ENCODE measurements at places on chromosomes 12 and 14.

GRCh38 chr12:87930033-87930432 lies 99.2 kb downstream of the C12orf50 start:
- peak; percentile 22 for DNase-seq

GRCh38 chr14:90574188-90575131 lies 177.6 kb downstream of the CALM1 start:
- DNase-seq = no peak

GRCh38 chr12:91702843-91703425 lies 442.7 kb downstream of the BTG1 start:
- DNase-seq = no peak

- DNase-seq = peak; percentile 9
Observed at GRCh38 chr14:25833341-25834126, 764.3 kb downstream of the NOVA1 start.

DNA sequence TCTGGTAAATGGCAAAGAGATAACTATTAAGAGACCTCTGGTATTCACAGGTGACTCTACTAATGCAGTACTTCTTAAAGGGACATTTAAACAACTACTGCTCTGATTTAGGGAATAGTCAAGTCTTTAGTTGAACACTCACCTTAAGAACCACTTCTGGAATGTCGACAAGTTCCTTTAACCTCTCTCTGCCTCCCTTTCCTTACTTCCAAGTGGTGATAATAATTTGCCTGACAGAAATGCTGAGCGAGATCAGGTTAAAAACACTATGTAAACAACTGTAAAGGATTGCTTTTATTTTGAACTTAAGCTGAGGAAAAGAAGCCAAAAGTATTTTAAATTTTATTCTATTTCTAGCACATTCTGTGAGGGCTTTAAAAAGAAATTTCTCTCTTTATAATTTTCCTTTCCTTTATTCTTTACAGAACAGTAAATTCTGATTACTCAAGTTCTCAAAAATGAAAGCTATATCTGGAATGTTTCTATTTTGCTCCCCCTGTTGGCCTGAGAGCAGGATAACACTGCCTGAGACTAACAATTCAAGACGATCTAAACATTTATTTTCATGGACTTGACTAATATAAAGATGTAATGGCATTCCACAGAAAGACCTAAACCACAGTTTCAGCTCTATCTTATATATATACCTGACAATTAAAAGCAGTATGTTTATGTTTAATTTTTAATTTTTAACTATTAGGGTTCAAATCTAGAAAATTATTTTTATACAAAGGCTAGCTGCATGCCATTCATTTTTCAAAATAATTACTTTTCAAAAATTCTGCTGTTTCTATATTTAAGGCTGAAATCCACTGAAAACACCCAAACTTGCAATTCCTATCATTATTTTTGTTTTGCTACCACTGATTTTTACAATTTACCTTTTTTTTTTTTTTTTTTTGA lies 29.2 kb downstream of the ZCCHC8 start:
- DNase-seq = peak; percentile 58

GRCh38 chr12:48199774-48200221 lies 3.3 kb downstream of the OR10AD1 start:
- DNase-seq = no peak

- no peak for DNase-seq
Observed at GRCh38 chr12:113515082-113515856, 43.6 kb upstream of the LHX5 start.

DNA sequence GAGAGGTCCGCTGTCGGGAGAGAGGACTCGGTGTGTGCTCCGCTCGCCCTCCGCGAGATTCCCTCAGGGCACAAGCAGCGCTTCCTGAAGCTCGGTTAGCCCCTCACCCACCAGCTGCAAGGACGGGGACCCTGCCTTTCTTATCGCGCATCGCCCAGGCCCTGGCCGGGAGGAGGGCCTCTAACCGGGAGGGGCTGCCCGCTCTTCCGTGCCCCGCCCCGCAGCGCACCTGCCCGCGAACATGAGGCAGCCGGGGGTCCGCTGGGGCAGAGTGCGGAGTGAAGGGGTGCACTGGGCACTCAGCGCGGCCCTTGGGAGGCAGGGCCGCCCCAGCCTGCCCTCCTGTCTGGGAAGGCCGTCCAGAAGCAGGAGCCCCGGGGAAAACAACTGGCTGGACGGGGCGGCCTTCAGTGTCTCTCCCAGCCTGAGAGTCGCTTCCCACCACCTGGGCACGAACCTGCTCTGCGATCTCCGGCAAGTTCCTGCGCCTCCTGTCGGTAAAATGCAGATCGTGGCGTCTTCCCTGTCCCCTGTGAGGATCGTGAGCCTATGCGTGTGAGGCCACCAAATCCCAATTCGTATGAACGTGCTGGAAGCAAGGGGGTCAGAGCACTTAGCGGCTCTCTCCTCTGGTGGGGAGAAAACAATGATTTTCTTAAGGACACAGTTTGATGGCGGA lies 28.0 kb upstream of the ADIPOR2 start:
- no peak for DNase-seq

- no peak for DNase-seq
Observed at GRCh38 chr12:116177017-116177416, 100.5 kb downstream of the MED13L start.

GRCh38 chr12:75650595-75651341 lies 139.4 kb upstream of the KRR1 start:
- DNase-seq = no peak

- no peak for DNase-seq
Observed at GRCh38 chr14:22502007-22502406, 87.0 kb downstream of the DAD1 start.

GRCh38 chr12:85089792-85090191 lies 53.6 kb downstream of the LRRIQ1 start:
- DNase-seq = no peak

- DNase-seq = no peak
Observed at GRCh38 chr12:113436993-113437728, 15.0 kb downstream of the SDSL start.

GRCh38 chr14:23002592-23002991 lies 7.4 kb downstream of the C14orf93 start:
- DNase-seq = no peak

- DNase-seq = no peak
Observed at GRCh38 chr14:89836830-89837469, 117.6 kb downstream of the EFCAB11 start.

GRCh38 chr14:54695196-54695595 lies 128.3 kb downstream of the SAMD4A start:
- no peak for DNase-seq

DNA sequence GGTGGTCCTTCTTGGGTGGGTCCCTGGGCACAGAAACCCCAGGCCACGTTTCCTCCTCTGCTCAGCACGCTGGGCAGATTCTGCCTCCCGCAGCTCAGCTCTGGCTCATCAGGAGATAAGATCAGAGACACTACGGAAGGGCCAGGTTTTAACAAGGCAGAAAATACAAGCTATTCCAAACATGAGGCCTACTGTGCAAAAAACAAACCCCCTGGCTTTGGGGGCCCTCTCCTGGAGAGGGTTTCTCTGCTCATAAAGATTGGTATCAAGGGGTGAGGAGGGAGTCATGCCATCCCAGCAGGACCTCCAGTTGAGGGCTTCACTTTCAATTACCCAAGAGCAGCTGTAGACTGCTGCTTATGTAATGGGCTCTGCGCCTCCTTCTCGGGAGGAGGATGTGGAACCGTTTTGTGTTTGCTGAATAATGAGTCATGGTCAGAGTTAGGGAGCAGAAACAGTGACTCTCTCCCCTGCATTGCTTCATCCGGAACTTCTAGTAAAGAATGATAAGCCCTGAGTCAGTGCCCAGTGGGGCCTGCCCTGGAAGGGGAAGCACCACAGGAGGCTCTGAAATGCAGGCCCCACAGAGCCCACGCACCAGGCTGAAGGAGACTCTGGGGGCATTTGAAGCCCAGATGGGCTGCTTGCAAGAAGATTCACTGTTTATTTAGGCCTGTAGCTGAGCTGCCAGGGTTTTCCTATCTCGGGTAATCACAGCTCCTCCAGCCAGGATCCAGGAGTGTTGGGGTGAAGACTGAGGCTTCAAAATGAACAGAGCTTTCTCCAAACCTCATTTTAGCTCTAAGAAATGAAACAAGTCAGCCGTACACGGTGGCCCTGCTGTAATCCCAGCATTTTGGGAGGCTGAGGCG lies 79.3 kb downstream of the SSPN start:
- peak; percentile 100 for DNase-seq

DNA sequence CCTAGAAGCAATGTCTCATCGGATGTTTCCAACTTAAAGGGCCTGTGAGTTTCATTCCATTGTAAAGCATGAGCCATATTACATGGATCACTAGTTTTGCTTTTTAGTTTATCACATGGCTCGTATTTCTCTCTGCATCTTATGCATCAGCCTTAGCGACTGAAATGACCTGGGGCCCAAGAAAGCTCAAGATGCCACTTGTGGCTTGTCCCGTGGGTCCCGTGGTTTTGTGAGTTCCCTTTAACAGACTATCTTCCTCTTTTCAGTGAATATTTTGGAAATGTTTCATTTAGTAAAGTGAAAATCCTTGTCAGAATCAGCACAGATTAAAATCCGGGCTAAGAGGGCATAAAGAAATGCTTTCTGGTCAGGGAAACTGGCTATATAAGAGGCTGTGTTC lies 86.2 kb upstream of the PPM1H start:
- DNase-seq = peak; percentile 73

DNA sequence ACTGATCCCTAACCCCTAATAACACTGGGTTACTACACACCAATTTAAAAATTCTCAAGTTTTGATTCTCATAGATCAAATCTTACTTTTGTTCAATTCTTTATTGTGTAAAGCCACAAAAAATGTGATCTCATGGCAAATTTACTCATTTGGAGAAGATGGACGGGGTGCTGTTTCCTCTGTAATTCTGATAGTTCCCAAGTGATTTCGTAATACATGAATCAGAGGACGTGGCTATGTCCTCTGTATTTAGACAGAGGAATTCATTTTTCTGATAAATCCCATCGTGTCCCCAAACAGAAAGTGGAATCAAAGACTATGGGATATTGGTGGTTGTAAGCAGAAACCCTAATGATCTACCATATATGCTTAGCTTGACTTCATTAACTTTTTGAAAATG lies 76.6 kb upstream of the GNG2 start:
- peak; percentile 33 for DNase-seq

DNA sequence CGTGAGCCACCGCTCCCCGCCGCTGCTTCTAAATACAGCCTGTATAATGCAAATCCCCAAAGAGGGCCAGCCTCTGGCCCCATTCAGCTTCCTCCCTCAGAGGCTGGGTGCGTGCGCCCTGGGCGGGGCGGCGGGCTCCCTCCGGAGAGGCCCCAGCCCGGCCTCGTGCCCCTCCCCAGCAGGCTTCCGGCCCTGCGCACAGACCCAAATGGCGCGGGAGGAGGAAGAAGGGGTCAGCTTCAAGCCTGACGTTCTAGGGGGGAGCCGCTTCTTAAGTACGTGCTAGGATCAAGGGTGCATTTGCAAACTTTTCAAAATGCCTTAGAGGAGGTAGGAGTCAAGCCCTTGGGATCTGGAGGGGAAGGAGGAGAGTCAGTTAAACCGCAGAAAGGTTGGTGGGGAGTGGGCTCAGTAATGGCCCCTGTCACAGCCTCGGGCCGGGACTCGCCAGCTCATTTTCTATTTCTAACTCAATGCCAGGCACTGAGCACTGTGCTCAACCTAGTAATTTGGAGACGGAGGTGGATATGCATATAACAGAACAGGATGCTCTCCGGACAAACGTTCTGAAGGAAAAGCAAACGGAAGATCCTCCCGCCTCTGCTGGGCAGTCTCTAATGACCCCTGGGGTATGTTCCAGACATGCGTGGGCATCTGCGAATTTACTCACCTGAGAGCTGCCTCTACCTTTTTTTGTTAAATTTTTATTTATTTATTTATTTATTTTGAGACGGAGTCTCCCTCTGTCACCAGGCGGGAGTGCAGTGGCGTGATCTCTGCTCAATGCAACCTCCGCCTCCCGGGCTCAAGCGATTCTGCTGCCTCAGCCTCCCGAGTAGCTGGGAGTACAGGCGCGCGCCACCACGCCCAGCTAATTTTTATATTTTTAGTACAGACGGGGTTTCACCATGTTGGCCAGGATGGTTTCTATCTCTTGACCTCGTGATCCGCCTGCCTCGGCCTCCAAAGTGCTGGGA lies 32.3 kb downstream of the NINJ2 start:
- DNase-seq = peak; percentile 88

GRCh38 chr12:68206446-68206845 lies 19.2 kb downstream of the IL26 start:
- DNase-seq = no peak

- DNase-seq = peak; percentile 95
Observed at GRCh38 chr14:72535485-72535884, 358.4 kb downstream of the DPF3 start.

GRCh38 chr12:28374556-28374955 lies 184.3 kb downstream of the CCDC91 start:
- DNase-seq = no peak

- no peak for DNase-seq
Observed at GRCh38 chr14:99660794-99661193, 15.9 kb downstream of the HHIPL1 start.

- no peak for DNase-seq
Observed at GRCh38 chr12:131854861-131855476, 26.8 kb downstream of the MMP17 start.

DNA sequence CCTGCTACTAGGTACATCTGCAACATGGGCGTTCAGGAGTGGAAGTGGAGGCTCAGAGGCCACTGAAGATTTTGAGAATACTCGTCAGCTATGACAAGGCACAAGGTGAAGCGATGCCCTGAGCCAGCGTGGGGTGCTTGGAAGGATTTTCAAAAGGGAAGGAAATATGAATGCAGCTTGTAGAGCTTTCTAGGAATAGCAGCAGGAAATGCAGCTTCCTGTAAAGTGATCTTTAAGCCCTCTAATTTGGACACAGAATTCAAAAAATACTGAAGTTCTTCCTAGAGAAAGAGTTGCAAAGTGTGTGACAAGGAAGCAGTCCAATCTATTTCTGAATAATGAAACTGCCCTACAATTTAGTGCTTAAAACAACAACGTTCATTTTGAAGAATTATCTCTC lies 13.2 kb upstream of the C1S start:
- DNase-seq = peak; percentile 50

GRCh38 chr12:9348906-9349518 lies 140.8 kb upstream of the PZP start:
- DNase-seq = no peak

GRCh38 chr14:104117341-104118005 lies 20.9 kb upstream of the KIF26A start:
- DNase-seq = no peak

DNA sequence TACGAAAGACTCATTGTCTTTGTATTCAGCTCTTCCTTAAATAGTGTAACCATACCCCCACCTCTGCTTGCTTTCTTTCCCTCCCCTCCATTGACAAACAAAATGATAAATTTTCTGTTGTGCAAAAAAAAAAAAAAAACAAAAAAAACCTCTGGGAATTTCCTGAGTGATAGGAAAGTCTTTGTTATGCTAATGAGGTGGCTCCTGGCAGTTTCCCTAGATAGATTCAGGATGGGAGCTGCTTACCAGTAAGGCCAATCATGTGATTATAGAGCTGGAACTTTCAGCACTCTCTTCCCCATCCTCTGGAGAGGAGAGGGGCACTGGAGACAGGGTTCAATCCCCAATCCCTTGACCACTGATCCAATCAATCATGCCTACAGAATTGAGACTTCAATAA lies 120.5 kb downstream of the NUAK1 start:
- no peak for DNase-seq

GRCh38 chr12:26783131-26783526 lies 49.9 kb downstream of the ITPR2 start:
- DNase-seq = no peak
